ENCODE measurements at places on chromosomes 3 and 15.

DNA sequence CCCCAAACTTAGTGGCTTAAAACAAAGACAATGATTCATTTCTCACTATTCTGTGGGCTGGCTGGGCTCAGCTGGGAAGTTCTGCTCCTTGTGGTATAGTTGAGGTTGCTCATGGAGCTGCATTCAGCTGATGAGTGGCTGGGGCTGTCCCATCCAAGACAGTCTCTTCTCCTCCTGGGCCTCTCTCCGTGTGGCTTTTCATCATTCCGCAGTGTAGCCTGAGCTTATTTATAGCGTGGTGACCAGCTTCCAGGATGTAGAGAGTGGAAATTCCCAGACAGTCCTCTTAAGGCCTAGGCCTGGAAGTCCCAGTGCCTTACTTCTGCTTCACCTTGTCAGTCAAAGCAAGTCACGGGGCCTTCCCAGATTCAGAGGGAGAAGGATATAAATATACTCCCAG is 136.7 kb upstream of the DAZL start:
- DNase-seq = no peak

GRCh38 chr3:53813876-53814275 is 32.3 kb downstream of the CHDH start:
- peak; percentile 5 for DNase-seq

DNA sequence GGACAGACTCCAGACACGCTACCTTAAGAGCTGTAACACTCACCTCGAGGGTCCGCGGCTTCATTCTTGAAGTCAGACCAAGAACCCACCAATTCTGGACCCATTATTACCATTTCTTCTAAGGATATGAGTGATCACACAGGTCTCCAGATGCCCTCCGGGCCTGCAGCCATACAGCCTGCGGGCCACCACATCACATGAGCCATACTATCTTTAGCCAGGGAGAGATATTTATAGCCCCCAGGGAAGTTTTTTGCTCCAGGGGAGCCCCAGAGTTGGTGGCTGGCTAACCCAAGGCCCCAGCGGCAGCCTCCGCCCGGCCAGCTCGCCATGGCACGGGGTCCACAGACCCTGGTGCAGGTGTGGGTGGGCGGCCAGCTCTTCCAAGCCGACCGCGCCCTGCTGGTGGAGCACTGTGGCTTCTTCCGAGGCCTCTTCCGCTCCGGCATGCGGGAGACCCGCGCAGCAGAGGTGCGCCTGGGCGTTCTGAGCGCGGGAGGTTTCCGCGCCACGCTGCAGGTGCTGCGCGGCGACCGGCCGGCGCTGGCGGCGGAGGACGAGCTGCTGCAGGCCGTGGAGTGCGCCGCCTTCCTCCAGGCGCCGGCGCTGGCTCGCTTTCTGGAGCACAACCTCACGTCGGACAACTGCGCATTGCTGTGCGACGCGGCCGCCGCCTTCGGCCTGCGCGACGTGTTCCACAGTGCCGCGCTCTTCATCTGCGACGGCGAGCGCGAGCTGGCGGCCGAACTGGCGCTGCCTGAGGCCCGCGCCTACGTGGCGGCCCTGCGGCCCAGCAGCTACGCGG is at the start of gene KBTBD13:
TSS of gene KBTBD13 (plus strand) at position 261 of the 805 bp plus-strand sequence. CDS start at position 331, 70 bp downstream.
- peak; percentile 82 for DNase-seq

DNA sequence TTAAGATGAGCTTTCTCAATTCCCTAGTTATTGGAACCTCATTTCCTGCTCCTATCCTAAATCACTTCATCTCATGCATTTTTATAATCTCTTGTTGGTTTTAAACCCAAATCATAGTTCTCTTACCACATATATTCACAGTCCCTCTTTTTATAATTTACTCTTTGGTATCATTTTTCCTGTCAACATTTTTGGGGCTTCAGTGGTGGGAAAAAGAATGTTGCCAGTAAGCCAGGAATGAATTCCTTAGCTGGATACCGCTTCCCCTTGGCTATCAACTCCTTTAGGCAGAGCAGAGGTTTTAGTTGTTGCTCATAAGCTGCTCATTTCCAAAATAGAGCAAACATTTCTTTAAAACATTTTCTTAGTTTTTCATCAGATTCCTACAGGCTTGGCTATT is 112.3 kb downstream of the GALK2 start:
- DNase-seq = no peak

DNA sequence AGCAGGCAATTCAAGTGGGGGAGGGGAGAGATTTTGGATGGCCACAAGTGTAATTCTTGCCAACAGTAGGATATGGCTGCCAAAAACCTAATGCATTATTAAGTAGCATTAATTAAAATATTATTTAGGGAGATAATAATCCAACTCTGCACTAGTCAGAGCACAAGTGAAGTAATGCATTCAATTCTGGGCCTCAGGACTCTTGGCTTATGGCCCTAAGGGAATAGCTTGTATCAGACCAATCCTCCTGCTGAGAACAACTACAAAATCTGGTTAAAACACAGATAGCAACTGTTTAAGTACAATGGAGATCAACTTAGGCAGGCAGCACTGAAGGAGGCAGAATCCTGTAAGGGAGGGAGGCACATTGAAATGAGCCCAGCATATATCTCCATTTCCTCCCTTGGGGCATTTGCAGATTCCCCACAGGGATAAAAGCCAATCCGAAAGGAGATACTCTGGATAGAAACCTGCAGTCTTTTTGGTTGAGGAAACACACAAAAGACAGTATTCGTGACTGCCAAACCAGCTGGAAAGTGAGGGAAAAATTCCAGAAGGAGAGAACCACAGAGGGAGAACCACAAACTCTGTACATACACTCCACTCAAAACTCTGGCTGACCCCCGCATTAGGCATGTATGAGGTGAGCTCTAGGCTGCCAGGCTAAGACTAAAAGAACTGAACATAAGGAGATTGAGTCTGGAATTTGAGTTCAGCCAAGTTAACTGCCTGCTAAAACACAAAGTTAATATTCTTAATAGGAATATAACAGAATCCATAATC is 57.4 kb downstream of the ETFA start:
- no peak for DNase-seq

DNA sequence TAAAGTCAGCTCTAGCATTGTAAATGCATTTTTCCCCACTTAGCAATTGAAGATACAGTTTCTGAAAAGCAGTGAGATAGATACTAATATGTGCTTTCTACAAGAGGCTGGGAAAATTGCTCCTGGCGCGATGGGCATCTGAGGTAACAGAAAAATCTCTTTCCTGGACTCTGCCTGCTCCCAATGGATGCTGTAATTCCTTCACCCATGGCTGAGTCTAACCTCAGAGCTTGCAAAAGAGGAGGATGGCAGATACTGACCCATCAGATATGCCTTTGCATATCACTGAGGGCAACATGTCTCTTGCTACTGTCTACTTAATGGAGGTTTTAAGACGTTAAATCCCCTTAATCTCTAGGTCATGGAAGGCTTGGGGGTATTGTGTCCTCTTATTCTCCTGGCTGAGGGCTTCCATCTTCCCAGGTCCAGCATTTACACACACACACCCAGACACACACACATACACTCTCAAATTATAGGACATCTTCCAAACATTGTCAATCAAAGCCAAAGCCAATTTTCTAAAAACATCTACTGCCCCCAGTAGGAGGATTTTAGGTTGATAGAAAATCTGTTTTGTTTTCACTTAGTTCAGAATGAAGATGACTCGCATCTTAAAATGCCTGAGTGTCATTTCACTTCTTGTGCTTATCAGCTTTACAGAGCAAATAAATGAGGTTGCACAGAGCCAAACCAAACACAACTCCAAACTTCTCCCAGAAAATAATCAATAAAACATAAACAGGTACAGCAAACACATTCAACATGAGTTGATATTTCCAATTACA is 2.4 kb downstream of the TRPM1 start:
- DNase-seq = no peak

- no peak for DNase-seq
These were observed 38.5 kb downstream of the DNAJB8 start for GRCh38 chr3:128427872-128428822.

DNA sequence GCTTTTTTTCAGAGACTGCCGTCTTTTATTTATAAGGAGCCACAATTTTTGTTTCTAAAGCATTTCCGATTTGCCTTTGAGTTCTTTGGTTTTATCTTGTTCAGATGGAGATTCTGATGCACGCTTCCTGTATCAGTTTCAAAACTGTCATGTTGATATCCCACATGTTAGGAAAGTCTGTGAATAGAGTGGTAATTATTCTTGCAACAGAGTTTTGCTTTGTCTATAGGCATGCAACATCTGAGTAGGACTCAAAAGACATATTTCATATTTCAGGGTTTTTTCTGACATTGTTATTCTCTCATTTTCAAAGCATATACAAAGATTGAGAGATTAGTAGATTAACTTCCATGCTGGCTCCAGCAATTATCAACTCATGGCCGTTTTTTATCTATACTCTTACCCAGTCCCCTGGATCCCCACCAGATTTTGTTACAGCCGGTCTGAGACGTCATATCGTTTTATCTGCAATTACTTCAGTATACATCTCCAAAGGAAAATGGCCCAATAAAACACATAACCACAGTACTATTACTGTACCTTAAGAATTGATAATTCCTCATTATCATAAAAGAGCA is 22.4 kb downstream of the PAQR5 start:
- DNase-seq = no peak

DNA sequence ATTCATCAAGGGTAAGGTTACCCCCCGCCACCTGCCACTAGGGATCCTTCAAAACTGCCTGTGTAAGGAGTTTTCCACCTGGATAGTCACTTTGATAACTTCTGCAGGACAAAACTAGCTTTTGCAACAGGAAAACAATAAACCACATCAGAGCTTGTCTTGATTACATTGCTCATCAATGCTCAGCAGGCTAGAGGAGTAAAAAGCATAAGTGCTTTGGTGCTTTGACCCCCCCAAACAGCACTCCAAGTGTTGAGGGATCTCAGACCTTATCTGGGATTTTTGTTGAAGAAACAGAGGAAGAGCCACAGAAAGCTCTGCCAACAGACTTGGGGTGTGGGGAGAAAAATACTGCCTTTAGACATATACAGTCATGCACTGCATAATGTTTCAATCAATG is 10.8 kb upstream of the PHLDB2 start:
- no peak for DNase-seq

- peak; percentile 83 for DNase-seq
These were observed 57.6 kb downstream of the TMEM44 start for GRCh38 chr3:194575484-194576210.

Data from tibial artery (tissue), 4 donors.